ENCODE measurements at places on chromosomes 7 and 10.
A peak's percentile ranks its signal among the peaks of the same experiment; 100 is the strongest.

DNA sequence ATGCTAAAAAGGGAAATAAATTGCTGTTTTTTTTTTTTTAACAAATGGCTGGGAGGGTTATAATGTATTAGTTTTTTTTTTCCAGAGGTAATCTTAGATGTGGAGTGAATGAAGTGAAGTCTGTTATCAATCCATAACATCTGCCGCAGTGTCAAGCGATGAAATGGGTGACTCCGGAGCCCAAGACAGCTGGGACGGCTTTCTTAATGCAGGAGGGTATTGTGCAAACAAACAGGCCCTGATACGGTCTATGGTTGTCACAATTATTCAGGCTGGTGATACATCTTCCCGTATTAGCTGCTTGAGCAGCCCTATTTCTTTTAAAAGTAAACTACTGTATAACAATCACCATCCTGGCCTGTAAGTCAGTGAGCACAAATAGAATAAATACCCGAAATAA lies 1231.2 kb downstream of the GATA3 start:
- DNase-seq, result no peak

DNA sequence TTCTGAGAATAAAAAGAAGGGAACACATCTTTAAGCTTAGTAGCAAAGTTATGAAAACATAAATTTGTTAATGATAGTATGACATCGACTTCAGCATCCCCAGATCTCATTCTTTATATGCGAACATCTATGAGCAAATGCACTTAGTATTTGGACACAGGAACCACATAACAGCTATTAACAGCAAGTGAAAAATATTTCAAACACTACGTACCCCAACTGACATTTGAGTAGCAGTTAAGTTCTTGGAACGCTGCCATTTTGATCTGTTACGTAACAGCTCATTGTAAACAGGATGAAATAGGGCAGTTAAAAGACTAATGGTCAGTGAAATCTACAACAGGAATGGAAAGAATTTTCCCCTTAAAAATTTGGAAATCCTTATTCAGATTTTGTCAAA lies 428.9 kb downstream of the TNS3 start:
- peak; percentile 80 for DNase-seq

- DNase-seq, result no peak
Measured at GRCh38 chr10:16585103-16585502, 63.4 kb upstream of the C1QL3 start.

DNA sequence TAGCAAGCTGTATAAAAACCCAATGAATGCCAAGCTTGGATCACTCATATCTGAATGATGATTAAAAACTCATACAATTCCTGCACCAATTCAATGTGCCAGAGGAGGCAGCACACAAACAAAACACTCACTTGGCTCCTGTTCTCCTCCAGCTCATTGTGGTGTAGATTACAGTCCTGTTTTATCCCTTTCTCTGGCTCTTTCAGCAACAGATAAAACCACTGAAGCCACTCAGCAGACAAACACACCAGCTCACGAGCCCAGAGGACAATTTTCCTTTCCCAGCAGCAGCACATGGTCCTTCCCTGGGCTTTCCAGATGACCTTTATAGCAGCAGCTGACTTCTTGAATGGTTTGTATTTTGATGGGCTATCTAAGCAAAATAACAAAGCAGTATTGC lies 107.3 kb upstream of the STARD3NL start:
- no peak for DNase-seq

GRCh38 chr10:122388287-122388997 lies 13.9 kb downstream of the PLEKHA1 start:
- no peak for DNase-seq

- no peak for DNase-seq
Measured at GRCh38 chr10:99329554-99330346, 594 bp downstream of the CNNM1 start.

DNA sequence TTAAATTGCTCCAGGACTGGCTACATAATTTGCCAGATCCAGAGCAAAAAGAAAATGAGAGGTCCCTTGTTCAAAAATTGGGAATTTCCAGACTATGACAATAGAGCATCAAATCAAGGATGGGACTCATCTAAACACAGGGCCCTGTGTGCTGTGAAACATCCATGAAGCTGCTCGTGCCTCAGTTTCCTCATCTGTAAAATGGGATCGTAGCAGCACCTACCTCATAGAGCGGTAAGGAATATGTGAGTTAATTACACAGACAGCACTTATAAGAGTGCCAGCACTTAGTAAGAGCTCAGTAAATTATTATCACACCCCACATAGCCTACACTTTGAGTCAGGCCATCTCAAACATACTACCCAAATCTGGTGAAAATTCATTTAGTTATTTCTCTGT lies 135.9 kb upstream of the RHEB start:
- DNase-seq, result no peak

- no peak for DNase-seq
Measured at GRCh38 chr7:74606101-74606908, 51.2 kb upstream of the GTF2I start.

DNA sequence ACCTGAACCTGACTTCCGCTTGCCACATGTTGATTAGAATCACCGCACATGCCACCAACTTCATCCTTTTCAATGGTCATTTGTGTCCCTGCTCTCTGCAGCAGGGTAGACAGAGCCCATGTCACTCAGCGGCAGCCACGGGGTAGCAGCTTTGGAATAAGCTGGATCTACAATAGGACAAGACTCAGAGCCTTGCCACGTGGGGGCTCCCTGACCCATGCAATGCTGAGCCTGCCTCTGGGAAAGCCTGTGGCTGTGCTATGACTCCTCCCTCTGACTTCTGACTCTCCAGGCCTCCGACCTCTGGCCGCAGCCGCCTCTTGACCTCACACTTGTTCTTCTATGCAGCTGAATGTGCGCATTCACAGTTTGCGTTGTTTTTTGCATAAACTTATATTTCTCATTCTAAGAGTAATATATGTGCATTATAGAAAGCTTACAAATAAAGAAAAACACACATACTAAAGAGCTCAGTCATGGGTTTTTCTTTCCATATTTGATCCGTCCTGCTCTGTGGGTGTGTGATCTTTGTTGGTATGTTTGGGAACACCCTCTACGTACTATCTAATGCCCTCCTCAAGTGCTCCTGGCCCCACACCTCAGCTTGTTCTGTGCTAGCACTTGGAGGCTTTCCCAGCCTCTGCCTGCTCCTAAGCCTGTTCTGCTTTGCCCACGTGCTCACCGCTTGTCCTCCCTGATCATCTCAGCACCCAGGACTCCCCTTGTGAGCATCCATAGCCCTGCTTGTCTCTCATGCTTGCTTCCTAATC lies 198.0 kb upstream of the MKI67 start:
- DNase-seq, result no peak

- no peak for DNase-seq
Measured at GRCh38 chr10:119933179-119933578, 40.6 kb downstream of the SEC23IP start.

GRCh38 chr10:3757638-3758490 lies 27.1 kb downstream of the KLF6 start:
- DNase-seq, result no peak

GRCh38 chr10:103042129-103042528 lies 124.0 kb downstream of the CNNM2 start:
- no peak for DNase-seq

DNA sequence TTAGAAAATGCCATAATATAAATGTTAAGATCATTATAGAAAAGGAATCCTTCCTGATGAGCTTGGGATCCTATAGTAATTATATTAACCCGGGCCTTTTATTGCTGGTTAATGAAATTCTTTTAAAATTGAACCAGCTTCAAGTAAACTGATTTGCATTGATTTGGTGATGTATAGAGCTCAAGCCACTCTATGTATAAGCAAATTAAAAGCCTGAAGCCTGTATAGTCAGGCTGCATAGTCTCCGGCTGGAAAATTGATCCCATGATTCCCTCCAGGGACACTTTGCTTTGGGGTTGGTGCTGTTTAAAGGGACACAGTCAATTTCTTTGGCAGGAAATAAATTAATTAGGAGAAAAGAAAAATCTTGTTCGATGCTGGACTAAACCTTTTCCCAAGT lies 199.1 kb downstream of the HERPUD2 start:
- DNase-seq, result no peak

- DNase-seq, result no peak
Measured at GRCh38 chr7:140923358-140924006, 1.2 kb downstream of the BRAF start.

DNA sequence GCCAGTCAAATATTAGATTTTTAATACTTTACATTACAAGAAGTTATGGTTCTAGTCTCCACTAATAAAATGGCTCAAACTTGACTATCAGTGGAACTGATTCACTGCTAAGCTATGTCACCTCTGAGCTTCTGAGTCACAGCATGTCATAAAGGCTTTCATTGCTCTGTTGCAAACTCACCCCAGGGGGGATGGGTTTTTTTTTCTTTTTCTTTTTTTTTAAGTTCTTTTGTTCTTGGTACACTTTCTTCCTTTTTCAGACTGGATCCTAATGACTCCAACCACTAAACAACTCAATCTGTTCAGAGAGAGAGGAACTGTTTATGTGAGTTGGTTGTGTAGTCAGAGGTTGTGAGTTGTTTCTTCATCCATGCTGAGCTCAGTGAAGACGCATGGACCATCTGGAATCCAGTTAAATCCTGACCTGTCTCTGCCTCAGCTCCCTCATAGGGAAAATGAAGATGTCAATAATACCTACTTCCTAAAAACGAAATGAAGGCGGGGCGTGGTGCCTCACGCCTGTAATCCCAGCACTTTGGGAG lies 11.0 kb downstream of the MYOF start:
- peak; percentile 79 for DNase-seq

GRCh38 chr7:16234493-16235146 lies 186.7 kb downstream of the CRPPA start:
- DNase-seq, result no peak

GRCh38 chr7:75987805-75988567 lies 6.4 kb downstream of the TMEM120A start:
- no peak for DNase-seq

DNA sequence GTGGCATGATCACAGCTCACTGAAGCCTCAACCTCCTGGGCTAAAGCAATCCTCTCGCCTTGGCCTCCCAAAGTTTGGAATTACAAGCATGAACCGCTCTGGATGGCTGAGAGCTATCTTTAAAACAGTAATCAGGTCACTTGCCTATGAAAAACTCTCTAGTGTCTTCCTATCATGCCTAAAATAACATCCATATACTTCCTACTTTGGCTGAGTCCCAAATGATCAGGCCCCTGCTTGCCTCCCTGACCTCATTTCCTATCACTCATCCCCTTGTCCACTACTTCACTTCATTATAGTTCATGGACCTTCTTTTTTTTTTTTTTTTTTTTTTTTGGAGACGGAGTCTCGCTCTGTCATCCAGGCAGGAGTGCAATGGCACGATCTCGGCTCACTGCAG lies 28.0 kb downstream of the SEPTIN7 start:
- no peak for DNase-seq

DNA sequence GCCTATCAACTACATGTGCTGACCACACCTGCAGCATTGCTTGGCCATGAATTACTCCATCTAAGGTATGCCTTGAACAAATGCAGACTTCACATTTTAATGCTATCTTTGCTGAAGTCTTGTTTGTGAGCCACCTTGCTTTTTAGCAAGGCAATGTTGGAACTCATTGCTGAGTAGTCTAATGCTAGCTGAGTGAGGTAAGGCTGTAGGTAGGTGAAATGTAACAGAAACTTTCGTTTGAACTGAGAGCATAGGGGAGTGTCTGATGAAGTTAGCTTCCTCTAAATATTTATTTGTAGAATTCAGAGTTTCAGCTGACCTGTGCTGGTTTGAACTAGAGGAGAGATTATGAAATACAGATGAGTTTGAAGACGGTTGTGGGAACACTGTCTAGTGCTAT lies 238.5 kb downstream of the SEMA3A start:
- DNase-seq, result no peak

DNA sequence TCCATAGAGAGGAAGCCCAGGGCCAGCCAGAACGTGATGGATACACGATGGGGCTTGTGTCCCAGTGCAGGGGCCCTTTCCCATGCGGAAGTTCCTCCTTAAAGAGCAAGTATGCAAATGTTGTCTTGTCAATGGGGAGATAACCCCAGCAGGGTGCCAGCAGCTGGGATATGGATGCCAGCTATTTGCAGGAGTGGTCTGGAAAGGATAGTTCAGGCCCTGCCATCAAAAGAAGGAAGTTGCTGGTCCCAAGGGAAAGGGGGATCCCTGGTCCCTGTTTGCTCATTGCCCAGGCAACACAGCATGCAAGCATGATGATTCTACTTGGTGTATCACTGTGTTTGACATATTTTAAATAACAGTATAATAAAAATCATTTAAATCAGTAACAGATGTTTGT lies 73.1 kb upstream of the HECW1 start:
- peak; percentile 15 for DNase-seq

GRCh38 chr7:16708980-16709379 lies 44.6 kb upstream of the TSPAN13 start:
- peak; percentile 73 for DNase-seq

- no peak for DNase-seq
Measured at GRCh38 chr7:47521011-47521795, 60.7 kb downstream of the TNS3 start.

DNA sequence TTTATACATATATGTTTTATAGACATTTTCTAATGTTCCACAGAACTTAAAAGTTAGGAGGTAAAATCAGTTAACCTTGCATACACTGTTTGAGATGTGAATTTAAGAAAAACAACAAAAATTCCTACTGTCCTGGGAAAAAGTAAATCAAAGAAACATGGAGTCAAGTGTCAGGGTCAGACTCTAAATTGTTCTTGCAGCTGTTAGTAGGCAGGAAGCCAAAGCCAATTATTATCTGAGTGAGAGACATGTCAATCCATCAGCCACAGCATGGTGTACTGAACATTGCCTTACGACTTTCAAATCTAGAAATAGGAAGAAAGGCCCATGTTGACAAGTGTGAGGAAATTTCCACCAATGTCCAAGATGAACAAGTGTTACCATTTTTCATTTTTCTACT lies 461.2 kb upstream of the MBL2 start:
- no peak for DNase-seq

DNA sequence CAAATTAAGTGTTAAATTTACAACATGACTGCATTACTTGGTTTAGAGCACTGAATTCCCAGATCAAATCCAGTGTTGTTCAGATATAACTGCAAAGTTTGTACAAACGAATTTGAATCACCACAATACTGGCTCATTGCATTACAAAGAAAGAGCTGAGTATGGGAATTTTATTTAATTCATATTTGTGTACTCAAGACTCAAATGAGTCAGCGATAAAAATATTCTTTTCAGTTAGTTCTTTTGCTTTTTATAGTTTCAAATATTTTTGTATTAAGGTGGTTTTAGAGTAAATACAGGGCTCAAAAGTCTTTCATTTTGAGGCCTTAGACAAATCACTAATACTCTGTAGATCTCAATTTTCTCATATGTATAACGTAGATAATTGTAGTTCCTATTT lies 68.6 kb upstream of the LRGUK start:
- no peak for DNase-seq

GRCh38 chr10:112288486-112288885 lies 5.3 kb downstream of the TECTB start:
- DNase-seq, result no peak

DNA sequence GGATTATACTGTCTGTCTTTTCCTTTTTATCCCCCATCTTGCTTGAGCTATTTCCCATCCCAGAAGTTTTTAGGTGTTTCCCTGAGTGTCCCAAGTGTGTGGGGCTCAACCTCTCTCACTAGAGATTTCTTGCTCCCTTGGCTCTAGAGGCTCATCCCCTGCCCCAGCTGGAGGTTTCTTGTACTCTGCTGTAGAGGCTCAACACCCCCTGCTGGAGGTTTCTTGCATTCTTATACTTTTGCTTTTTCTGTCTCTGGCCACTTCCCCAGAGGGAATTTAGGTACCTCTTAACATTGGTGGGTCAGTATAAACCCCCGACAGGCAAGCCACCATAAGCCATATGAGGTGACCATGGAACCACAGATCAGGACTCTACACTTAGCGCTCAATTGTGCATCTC lies 114.2 kb upstream of the FAM3C start:
- DNase-seq, result no peak

- no peak for DNase-seq
Measured at GRCh38 chr7:35983626-35984025, 169.4 kb upstream of the EEPD1 start.
